CD4-positive, CD25-positive, alpha-beta regulatory T cell (primary cell): ENCODE measurements at places on chromosomes 4 and X. TPM values are rescaled to one million over a fixed set of nuclear protein-coding genes. Genes with fewer than 3 reads are reported as not detected.

DHRSX gene
- 18.4 TPM for total RNA-seq

RIBC1 gene
- 1.8 TPM for total RNA-seq

DNAJB14 gene
- 66.1 TPM for total RNA-seq

VCX3A gene
- total RNA-seq: not detected

DNA sequence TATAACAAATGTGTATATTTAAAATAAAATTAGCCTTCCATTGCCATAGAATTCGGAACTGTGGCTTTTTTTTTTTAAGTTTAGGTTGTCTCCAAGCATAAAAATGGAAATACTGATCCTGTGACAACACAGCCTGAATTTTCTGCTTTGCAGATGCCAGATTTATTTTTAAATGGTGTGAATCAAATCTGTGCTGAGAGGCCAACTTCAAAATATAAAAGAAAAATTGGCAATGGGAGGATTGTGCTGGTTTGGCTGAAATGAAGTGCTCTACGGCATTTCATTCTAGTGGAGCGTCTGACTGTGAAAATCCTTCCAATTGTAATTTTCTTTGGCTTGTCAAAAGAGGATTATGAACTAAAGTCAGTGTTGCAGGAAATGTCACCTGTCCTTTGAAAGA, 580.3 kb upstream of the ZFP42 start:
- H3K4me1 ChIP-seq: no peaks in the 10 kb centered on the region
- H3K27ac ChIP-seq: no peak overlapping the region
- no peak overlapping the region for H3K4me3 ChIP-seq
- H3K36me3 ChIP-seq: no peaks in the 10 kb centered on the region
- DNase-seq: no peak
- H3K27me3 ChIP-seq: no peaks in the 10 kb centered on the region

- no peaks in the 10 kb centered on the region for H3K4me1 ChIP-seq
- no peaks in the 10 kb centered on the region for H3K36me3 ChIP-seq
- H3K4me3 ChIP-seq: no peak overlapping the region
Observed at GRCh38 chrX:152177497-152178269, 39.3 kb upstream of the MAGEA10 start.

DNA sequence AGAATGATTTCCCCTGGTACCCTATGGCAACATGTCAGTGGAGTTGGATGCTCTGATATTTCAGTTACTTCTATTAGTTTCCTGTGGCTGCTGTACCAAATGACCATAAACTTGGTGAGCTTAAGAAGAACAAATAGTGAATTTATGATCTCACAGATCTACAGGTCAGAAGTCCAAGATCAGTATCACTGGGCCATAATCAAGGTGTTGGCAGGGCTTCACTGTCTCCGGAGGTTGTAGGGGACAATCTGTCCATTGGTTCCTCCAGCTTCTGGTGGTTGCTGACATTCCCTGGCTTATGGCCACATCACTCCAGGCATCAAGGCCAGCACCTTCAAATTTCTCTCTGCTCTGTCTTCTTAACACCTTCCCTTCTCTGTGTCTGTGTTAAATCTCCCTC, 37.9 kb upstream of the ELOVL6 start:
- no peak for DNase-seq
- H3K4me1 ChIP-seq: no peaks in the 10 kb centered on the region
- peaks cover 4% of the 10 kb centered on the region for H3K27me3 ChIP-seq
- H3K27ac ChIP-seq: no peak overlapping the region
- H3K36me3 ChIP-seq: no peaks in the 10 kb centered on the region

- H3K27ac ChIP-seq: no peak overlapping the region
- peaks cover 2% of the 10 kb centered on the region for H3K27me3 ChIP-seq
- peak; percentile 27 for DNase-seq
- H3K4me1 ChIP-seq: no peaks in the 10 kb centered on the region
- H3K4me3 ChIP-seq: no peak overlapping the region
Observed at GRCh38 chr4:163048447-163048846, 118.2 kb downstream of the NAF1 start.

GRCh38 chr4:7403001-7403400, 31.7 kb downstream of the PSAPL1 start:
- no peak overlapping the region for H3K4me3 ChIP-seq
- H3K4me1 ChIP-seq: no peaks in the 10 kb centered on the region
- H3K27me3 ChIP-seq: peaks cover 3% of the 10 kb centered on the region
- DNase-seq: no peak

DNA sequence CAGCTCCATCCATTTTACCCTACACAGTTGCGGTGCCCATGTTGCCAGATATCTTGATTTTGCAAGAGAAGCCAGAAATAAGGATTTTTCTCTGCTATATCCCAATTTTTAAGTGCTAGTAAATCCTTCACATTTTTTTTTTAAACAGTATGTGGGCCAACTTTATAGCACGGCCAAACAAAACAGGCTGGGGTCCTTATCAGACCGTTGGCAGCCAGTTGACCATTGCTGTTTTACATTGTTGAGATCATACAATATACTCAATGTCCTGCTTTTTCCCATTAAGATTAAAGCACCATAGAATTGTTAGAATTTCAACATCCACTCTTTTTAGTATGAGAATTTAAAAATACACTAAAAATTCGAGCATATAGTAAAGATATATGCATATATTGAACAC, 150.9 kb downstream of the SPCS3 start:
- H3K4me1 ChIP-seq: no peaks in the 10 kb centered on the region
- H3K27ac ChIP-seq: no peak overlapping the region
- no peak for DNase-seq
- H3K36me3 ChIP-seq: no peaks in the 10 kb centered on the region

DNA sequence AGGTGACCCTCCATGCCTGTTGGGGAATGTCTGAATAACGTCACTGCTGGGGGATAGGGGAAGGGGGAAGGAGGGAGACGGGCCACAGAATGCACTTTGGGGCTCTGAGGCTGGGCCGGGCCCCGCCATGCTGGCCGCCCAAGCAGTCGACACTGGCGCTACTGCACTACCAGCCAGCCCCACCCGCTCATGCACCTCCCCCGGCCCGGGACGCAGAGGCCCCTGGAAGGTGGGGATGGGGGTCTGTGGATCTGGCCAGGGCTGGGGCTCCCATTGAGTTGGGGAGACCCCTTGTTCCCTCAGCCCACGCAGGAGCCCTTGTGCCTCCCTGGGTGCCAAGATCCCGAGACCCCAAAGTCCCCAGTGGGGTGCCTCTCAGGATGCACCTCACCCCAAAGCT, 17.8 kb downstream of the FLNA start:
- peaks cover 60% of the 10 kb centered on the region for H3K36me3 ChIP-seq
- H3K27me3 ChIP-seq: no peaks in the 10 kb centered on the region
- no peak overlapping the region for H3K27ac ChIP-seq

DNA sequence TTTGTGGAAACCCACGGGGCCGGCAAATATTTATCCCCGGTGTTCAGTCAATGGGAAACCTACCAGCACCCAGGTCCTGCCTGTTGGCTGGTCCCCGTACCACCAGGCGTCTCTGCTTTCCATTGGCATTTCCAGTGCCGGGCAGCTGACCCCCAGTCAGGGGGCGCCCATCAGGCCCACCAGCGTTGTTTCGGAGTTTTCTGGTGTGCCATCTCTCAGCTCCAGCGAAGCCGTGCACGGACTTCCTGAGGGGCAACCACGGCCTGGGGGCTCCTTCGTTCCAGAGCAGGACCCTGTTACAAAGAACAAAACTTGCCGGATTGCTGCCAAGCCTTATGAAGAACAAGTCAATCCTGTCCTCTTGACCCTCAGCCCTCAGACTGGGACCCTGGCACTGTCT, 32.7 kb downstream of the BCORL1 start:
- no peak overlapping the region for H3K4me3 ChIP-seq
- H3K4me1 ChIP-seq: no peaks in the 10 kb centered on the region
- H3K36me3 ChIP-seq: peaks cover 4% of the 10 kb centered on the region
- H3K27me3 ChIP-seq: no peaks in the 10 kb centered on the region

- H3K4me1 ChIP-seq: no peaks in the 10 kb centered on the region
- no peaks in the 10 kb centered on the region for H3K27me3 ChIP-seq
- no peak for DNase-seq
- H3K36me3 ChIP-seq: no peaks in the 10 kb centered on the region
- H3K27ac ChIP-seq: no peak overlapping the region
Observed at GRCh38 chrX:1618689-1619088, 3.8 kb downstream of the ASMT start.

- no peaks in the 10 kb centered on the region for H3K4me1 ChIP-seq
- no peak overlapping the region for H3K27ac ChIP-seq
- no peak for DNase-seq
Observed at GRCh38 chr4:85610450-85610849, 135.5 kb downstream of the ARHGAP24 start.

- DNase-seq: no peak
- H3K4me3 ChIP-seq: no peak overlapping the region
- H3K4me1 ChIP-seq: no peaks in the 10 kb centered on the region
- no peaks in the 10 kb centered on the region for H3K27me3 ChIP-seq
- no peak overlapping the region for H3K27ac ChIP-seq
- H3K36me3 ChIP-seq: no peaks in the 10 kb centered on the region
Observed at GRCh38 chr4:120847019-120847582, 75.4 kb downstream of the PRDM5 start.
